ENCODE measurements at places on chromosomes 7 and 10.

GRCh38 chr10:79382491-79382941 lies 35.2 kb downstream of the PPIF start:
- no peak for DNase-seq

- peak; percentile 49 for DNase-seq
Observed at GRCh38 chr10:5545011-5545410, 20.2 kb downstream of the CALML3 start.

DNA sequence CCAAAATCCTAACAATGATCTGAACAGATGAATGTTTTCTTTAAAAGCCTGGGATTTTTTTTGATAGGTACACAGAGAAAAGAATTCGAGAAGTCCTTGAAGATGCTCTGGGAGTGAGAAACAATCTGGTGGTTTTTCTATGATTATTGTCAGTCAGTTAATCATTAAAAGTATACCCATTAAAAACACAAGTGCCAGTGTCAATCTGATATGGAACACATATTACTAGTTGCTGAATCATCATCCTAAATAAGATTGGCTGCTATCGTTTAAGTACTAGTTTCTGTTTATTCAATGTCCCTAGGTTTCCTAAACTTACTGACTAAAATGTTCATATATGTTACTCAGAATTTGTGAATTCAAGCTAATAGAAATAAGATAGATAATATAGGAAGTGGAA lies 16.1 kb downstream of the COL28A1 start:
- no peak for DNase-seq

DNA sequence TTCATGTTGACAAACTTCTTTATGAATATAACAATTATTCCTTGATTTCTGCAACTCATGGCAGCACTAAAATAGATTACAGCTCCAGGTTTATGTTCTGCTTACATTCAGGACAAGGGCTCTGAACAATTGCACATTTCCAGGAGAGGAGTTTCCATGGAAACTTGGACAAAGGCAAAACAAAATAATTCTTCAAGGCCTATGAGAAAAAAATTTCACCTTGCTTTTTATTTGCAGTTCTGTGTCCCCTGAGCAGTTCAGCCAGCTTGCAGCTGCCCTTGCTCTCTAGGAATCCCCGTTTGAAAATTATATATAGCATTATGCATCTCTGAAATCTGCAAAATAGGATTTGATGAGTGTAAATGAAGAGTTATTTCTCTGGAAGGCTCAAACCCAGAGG lies 71.7 kb downstream of the ARL4A start:
- no peak for DNase-seq

GRCh38 chr7:33937871-33938270 lies 32.5 kb downstream of the BMPER start:
- DNase-seq, result no peak

DNA sequence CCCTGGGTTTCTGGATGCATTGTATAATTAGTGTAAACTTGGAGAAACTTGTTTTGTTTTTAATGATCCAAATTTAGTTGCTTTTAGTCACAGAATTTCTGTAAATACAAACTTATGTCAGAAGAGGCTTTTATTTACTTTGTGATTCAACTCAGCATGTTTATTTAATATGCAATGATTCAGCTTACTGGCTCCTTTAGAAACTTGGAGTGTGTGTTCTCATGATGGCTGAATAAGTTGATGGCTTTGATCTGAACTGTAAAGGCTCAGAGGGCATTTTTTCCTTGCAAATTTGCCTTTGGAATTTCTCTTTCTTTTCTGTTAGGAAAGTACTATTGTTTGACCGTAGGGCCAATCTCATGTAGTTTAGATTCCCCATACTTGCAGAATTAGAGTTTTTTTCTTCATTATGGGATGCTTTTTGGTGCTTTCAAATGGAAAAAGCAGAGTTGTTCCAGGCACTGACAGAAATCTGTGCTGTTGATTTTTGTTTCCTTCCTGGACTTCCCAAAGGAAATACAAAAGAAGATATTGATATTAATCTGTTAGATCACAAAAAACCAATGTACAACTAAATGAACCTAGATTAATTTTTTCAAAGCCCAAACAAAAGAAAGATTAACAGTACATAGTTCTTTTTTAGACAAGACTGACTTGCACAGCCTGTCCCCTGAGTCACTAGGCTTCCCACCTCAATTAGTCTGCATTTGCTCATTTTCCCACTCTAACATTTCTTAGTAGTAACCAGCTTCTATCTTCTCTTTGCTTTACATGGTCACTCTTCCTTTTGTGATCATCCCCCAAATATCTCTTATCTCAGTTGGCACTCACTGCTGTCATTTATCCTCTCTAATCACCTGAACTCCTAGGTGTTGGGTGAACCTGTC lies 96.8 kb upstream of the AGR3 start:
- no peak for DNase-seq

DNA sequence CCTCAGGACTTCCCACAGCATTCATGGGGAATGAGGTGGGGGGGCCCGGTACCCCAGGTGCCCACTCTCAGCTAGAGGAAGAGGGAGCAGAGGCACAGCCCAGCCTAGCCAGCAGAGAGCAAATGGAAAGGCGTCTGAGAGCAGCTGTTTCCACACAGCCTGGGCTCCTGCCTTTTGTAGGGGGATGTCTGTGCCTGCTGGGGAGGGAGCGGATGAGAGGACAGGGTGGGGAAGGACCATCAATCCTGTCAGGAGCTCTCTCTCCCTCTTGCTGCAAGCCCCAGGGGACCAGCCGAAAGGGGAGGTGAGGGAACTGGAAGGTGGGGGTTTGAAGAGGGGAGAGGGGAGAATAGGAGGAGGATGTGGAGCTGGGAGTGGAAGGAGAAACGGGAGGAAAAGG lies at the start of gene PKD2L1:
Gene PKD2L1, minus strand, starts transcription at position 150 of the 400 bp plus-strand sequence. Its CDS starts 125 bp downstream, at position 25.
- no peak for DNase-seq

DNA sequence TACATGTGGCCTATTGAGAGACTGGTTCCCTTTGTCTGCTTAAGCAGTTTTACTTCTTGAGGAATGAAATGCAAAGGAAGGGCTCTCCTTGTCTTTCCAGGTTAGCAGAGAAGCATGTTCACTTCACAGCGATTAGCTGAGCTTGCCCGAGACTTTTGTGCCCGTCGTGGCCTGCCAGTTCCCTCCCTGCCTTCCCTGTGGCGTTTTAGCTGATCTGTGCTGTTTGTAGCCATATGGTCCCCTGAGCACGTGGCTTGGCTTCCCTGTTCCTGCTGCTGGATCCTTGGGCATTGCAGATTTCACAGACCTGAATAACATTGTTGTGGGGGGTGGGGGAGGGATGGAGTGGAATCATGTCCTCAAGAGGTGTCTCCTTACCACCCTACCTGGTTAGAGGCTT lies 61.8 kb downstream of the SND1 start:
- no peak for DNase-seq

- DNase-seq, result no peak
Observed at GRCh38 chr7:106987777-106988176, 56.7 kb upstream of the PRKAR2B start.

GRCh38 chr10:58475322-58476277 lies 37.1 kb upstream of the BICC1 start:
- no peak for DNase-seq

Measured in left forelimb (tissue), 1 donor.